Right cardiac atrium (tissue), 5 donors: ENCODE measurements at places on chromosomes 6 and 20. TPM values are rescaled to one million over a fixed set of nuclear protein-coding genes. Genes with fewer than 3 reads are reported as not detected.

- no peak for DNase-seq
These were observed 6.5 kb downstream of the CEP162 start for GRCh38 chr6:84220809-84221409.

GRCh38 chr6:82006027-82006738 lies 241.4 kb downstream of the IBTK start:
- no peak for DNase-seq

TCP11 gene
- polyA plus RNA-seq: 0.07 TPM

PHF20 gene
- polyA plus RNA-seq: 38.5 TPM

DNA sequence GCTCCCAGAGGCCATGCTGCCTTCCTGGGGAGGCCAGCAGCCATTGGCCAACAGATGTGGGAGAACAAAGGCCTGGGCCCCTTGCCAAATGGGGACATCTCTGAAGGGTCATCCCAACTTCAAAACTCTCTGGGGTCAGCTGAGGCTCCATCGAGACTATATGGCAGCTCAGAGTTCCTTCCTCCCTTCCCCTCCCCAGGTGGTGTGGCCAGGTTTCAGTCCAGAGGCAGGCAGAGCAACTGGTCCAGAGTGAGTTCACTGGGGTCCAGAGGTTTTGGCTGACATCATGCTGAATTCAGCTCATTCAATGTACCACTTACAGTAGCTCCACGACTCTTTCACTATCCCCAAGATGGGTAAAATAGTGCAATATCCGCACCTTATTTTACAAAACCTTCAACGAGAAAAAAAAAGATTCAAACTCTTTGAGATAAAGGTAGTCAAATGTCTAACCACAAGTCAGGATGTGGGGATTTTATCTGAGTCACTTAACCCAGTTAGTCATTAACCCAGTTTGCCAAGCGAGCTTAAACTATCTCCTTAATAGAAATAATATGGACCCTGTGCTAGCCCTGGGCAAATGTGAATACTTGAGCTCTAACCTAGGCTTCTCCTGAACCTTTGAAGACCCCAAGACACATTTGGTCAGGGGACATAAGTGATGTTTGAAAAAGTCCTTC lies 108.4 kb upstream of the PLEKHG1 start:
- DNase-seq: no peak

ENPP5 gene
- polyA plus RNA-seq: 9.8 TPM

ID4 gene
- 57.3 TPM for polyA plus RNA-seq

DNA sequence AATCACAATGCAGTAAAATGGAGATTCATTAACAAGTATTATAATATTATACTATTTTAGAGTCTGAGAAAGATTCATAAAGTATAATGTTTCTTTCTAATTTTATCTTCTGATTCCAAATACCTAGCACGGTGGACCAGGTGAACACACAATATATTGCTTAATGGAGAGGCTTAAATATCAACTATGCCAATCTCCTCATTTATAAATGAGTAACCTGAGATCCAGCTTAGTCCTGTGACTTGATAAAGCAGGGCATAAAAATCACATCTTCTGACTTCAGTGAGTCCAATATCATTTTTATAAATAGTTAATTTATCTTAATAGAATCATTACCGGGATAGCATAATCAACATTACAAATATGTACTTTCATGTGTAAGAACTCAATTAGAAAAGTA lies 144.4 kb upstream of the GJE1 start:
- no peak for DNase-seq

PPP1R3G gene
- 10.9 TPM for polyA plus RNA-seq

FOXS1 gene
- 3.0 TPM for polyA plus RNA-seq

GRCh38 chr20:31838646-31839292 lies 6.6 kb downstream of the FOXS1 start:
- peak; percentile 55 for DNase-seq

DNA sequence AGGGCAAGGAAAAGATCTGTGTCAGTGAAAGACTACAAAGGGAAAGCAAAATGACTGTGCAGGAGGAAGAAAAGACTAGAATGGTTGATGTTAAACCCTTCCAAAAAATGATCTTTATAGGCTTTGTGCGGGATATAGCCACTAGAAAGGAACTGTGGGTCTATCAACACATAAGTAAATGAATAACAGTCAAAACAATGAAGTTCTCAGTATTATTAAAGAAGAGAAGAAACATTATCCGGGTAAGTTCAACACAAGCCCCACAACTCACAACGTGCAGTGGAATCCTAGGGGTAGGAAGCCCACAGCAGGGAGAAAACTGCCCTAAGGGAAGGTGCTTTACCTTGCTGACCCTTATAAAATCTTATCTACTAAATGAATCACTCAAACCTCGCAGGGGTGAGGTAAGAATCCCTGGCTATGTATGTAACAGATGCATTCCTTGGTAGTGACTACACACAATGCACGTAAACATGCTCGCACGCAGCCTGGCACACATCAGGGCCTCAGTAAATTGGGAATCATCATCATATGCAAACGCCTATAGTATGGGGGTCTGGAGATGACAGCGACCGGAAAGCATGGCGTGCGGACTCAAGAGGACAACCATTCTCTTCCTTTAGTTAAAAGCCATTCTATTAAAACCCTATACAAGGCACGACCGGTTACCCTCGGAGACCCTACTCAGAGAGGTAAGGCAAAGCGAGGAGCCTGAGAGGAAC lies 11.3 kb downstream of the TFAP2A start:
- DNase-seq: no peak

DNA sequence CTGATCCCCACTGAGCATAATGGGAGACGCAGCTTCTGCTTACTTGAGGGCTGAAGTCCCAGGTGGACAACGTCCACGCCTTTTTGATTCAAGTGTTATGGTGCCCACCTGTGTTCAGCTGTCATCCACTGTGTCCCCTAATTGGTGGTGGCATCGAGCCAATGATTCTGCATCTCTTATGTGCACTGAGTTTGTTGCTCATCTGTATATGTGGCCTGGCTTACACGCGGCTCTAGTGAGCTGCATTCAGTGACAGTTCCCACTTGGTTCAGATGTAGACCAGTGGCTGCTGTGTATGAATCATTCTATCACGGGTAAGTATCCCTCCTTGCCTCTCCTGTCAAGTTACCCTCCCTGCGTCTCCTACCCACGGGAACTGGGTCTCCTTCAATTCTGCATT lies 131.2 kb upstream of the CLDN20 start:
- no peak for DNase-seq

SIM1 gene
- polyA plus RNA-seq: not detected

GRCh38 chr20:4508773-4509172 lies 212.9 kb upstream of the PRND start:
- no peak for DNase-seq

DNA sequence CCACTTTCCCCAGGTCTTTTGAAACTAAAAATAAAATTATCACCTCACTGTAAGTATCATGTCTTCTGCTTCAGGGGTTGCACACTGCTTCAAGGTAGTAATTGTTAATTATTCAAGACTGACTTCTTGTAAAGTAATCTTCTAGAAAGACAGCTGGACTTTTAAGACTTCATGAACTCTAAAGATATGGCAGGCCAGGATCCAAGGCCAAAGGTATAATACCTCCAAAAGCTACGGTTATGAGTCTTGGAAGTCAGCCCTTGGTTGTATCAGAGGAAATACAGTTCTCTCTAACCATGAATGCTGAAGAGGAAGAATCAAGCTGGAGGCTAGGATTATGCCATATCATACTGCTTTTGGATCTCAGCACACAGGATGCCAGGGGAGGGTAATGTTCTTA lies 1346.8 kb upstream of the GJE1 start:
- no peak for DNase-seq

DNA sequence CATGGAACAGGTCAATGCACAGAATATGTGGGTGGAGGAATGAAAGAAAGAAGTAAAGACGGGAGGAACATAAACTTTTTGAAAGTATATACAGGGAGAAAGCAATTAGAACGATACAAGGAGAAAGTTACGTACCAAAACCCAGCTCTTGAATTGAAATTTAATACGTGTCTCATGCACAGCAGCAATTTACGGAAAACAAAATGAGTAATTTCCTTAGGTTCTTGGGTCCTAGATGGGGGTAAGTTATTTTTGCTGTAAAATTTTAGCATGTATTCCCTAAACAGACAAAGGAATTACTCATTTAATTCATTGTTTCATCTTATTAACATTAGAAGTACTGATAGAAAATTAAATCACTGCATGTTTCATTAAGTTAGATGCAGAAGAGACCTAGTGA lies 75.8 kb downstream of the PDE10A start:
- no peak for DNase-seq

DNA sequence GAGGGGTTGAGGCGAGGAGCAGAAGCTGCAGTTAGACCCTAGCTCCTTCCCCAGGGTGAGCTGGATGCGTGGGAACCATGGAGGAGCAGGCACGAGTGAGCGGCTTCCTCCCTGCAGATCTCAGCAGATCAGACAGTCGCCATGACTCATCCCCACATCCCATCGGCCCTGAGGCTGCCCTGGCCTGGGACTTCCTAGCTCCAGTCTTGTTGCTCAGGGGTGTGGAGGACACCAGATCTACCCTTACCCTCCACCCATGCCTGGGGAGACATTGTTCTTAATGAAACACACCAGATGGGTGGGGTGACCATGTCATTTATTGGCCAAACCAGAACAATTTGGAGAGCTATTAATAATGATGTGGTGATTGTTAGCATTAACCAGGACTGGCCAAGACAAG lies 36.3 kb upstream of the TGM2 start:
- no peak for DNase-seq

CGAS gene
- 0.91 TPM for polyA plus RNA-seq

DNA sequence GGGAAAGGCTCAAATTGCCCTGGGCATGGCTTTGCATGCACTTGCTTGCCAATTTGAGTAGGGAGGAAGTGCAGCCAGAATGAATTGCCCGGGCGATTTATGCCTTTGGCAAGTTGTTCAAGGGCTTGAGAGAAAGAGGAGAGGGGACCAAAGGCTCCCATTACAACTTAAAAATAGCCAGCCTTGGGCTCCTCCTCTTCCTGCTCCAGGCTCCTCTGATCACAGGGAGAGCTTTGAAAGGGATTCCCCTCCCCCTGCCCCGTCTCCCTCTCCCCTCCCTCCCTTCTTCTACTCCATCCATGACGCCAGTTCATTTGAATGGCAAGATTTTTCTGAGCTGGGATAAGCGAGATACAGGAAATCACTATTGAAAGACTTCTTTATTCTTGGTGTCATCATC lies 304.9 kb upstream of the JAG1 start:
- no peak for DNase-seq

GRIK2 gene
- 7.6 TPM for polyA plus RNA-seq

GRCh38 chr20:37498066-37498665 lies 22.9 kb upstream of the NNAT start:
- DNase-seq: no peak

TSBP1 gene
- not detected for polyA plus RNA-seq

DNA sequence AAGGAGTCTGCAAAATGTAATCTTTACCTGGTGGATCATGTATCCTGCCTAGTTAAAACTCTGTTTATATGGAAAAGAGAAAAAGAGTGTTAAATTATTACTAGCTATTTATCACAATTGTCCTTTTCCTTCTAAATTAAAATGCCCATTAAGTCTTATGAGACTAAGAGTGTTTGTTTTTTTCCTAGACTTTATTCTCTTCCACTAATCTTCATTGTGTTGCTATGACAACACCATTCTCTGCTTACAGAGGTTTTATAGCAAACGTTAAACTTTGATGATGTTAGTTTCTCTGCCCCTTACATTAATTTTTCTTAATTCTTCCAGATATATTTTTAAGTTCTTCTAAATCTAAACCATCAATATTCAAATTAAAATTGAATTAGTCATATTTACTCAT lies 420.8 kb downstream of the TBC1D32 start:
- no peak for DNase-seq

GSTA3 gene
- polyA plus RNA-seq: not detected

DNA sequence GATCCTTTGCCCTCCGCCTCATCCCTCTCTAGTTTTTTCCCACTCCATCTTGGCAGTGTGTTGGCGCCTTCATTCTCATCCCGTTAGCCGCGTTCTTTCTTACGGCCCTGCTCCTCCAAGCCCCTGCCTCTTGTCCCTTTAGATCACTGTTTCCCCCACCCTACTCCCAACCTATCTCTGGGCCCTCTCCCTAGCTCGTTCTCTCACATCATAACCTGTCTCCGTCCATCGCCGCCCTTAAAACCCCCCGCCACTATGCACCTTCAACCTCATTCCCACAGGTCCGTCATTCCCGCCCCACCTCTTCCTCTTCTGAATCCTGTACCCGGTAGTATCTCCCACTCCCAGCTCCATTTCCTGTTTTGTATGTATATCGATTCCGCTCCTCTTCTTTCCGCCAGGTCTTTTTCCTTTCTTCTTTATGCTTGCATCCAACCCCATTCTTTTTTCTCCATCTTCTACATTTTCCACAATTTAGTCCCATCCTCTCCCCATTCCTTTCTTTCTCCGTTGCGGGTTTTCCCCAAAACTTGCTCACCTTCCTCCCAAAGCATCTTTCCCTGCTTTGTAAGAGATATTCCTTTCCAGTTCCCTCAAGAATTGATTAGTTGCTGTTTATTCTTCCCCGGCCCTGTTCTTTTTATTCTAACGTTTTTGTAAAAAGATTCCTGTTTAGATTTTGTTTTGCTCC lies 671 bp downstream of the EFHC1 start:
- no peak for DNase-seq

MAD2L1BP gene
- 21.6 TPM for polyA plus RNA-seq

DNA sequence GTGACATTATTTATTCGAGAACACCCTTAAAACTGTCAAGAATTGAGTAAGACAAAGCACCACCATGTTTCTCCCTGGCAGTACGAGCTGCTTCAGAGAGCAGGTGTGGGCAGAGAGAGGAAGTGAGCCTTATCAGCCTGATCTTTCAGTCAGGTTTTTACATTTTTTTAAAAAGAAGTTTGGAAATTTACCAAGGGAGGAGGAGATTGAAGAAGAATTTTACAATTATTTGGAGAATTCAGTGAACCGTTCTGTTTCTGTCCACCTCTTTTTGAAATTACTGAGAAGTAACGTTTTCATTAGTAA lies 75.5 kb downstream of the ZDHHC14 start:
- no peak for DNase-seq

- no peak for DNase-seq
These were observed 1.3 kb upstream of the CST9L start for GRCh38 chr20:23569570-23569969.

DNA sequence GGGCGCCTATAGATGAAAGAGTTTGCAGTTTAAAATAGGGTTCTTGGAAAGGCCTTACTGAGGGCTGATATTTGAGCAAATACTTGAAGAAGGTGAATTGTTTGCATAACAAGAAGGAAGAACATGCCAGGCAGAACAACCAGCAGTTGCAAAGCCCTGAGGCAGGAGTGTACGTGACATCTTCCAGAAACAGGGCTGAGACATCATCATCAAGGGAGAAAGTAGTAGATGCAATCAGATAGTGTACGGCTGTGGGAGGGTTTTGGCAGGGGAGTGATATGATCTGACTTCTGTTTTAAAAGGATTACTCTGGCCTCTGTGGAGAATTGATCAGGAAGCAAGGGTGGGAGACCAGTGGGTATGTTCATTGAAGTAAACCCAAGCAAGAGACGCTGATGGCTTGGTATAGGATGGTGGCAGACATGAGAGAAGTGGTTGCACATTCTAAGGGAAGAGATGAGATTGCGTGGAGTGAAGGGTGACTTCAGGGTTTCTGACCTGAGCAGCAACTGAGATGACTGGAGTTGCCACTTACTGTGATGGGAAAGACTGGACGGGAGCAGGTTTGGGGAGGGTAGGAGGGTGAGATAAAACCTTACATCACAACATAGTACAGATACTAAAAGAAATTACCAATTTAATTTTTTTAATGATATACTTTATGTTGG lies 28.8 kb downstream of the RIOK1 start:
- DNase-seq: no peak

- DNase-seq: no peak
These were observed 51.7 kb downstream of the FAM50B start for GRCh38 chr6:3900744-3901336.
